CD4-positive, alpha-beta T cell (primary cell): ENCODE measurements at places on chromosomes 1 and 21. TPM values are rescaled to one million over a fixed set of nuclear protein-coding genes. Genes with fewer than 3 reads are reported as not detected.

DNA sequence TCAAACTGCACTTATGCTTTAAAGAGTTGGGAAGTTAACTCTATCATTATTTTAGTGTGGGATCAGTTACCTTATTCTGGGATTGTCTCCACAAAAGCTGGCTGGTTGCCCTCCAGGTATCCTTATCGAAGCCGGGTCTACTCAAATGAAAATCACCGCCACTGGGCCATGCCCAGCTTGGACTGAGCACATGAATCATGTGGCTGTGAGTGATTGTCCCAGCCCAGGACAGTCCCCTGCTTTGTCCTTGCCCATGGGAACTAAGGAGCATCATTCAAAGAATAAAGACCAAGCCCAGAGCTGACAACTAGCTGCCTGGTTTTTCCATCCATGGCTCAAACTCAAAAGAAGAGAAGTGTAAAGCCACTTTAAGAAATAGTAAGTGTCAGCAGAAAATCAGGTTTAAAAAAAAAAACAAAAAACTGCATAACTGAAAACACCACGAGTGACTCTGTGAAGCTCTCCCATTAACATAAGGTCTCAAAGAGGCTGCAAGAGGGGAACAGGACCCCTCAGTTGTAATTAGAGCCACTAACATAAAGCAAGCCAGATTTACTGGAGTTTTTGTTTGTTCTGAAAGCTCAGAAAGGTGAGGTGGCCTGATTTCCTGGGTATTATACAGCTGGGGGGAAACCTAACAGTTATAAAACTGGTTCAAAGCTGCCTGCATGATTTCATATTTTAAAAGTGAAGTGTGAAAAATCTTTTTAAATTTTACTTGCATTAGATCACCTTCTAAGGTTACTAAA is 91.5 kb downstream of the KIF14 start:
- H3K27ac ChIP-seq, result no peak overlapping the region
- no peak for DNase-seq
- no peak overlapping the region for H3K4me3 ChIP-seq
- peaks cover 34% of the 10 kb centered on the region for H3K4me1 ChIP-seq
- H3K27me3 ChIP-seq, result no peaks in the 10 kb centered on the region

DNA sequence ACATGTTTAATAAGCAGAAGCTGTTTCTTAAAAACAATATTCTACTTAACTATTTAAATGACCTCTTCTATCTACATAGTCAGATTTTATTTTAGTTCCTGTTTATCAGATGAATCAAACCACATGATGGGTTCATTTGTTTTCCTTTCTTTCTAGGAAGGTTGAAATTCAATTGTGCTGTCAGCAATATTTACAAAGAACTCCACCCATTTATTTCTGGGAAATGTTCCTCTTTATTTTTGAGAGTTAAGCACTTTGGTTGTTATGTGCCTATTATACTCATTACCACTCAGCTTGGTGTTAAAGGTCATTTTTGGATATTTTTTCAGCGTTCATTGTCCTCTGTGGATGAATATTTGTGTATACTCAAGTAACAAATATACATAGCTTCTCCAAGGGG is 84.9 kb downstream of the C4BPA start:
- H3K4me3 ChIP-seq, result no peak overlapping the region
- H3K27me3 ChIP-seq, result no peaks in the 10 kb centered on the region
- no peaks in the 10 kb centered on the region for H3K4me1 ChIP-seq
- H3K27ac ChIP-seq, result no peak overlapping the region

- peaks cover 89% of the 10 kb centered on the region for H3K36me3 ChIP-seq
- no peaks in the 10 kb centered on the region for H3K27me3 ChIP-seq
- no peak for DNase-seq
Measured at GRCh38 chr1:155673003-155673402, 15.6 kb downstream of the YY1AP1 start.

- H3K4me3 ChIP-seq, result no peak overlapping the region
- no peaks in the 10 kb centered on the region for H3K36me3 ChIP-seq
- no peaks in the 10 kb centered on the region for H3K4me1 ChIP-seq
- no peak overlapping the region for H3K27ac ChIP-seq
Measured at GRCh38 chr1:168774241-168774640, 45.2 kb upstream of the DPT start.

- no peak overlapping the region for H3K4me3 ChIP-seq
- peaks cover 80% of the 10 kb centered on the region for H3K36me3 ChIP-seq
- no peak for DNase-seq
- no peak overlapping the region for H3K27ac ChIP-seq
Measured at GRCh38 chr1:244849189-244849866, 13.9 kb downstream of the COX20 start.

DNA sequence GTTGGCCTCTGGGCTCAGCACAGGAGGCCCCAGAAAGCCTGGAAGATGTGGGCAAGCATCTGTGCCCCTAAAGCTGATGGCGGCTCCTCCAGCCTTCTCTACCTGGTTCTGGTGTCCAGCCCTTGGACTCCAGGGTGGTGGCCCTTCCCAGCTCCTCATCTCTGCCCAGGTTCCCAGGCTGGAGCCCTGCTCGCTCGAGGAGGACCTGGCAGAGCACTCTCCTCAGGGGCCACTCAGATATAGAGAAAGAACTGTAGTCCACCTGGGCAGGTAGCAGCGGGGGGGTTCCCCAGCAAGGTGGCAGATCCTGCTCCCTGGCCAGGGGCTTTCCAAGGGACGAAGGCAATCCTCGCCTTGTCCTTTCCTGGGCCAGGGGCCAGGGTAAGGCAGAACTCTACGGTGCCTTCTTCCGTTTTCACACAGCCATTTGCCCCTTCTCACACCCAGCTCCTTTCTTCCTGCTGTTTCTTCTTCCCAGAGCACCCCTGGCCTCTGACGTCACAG is 18.9 kb downstream of the WNT4 start:
- H3K4me1 ChIP-seq, result no peaks in the 10 kb centered on the region
- no peak overlapping the region for H3K27ac ChIP-seq
- no peak for DNase-seq
- no peaks in the 10 kb centered on the region for H3K27me3 ChIP-seq
- H3K4me3 ChIP-seq, result no peak overlapping the region
- peaks cover 8% of the 10 kb centered on the region for H3K36me3 ChIP-seq

DNA sequence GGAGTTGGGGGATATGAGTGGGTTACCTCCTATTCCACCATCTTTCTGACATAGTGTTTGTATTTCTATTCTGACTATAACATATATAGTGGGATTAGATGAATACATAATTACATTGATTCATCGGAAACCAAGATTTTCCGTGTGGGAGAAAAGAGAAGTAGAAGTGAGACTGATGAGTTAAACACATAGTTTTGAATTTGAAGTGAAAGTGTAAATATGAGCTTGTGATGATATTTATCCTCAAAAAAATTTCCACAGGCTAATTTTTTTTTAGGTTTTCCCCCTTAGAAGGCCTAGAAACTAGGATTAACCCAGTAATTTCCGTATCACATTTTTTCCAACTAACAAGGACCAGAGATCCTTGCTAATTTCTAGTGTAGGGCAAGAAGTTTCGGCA is 6.9 kb downstream of the CD1B start:
- no peak overlapping the region for H3K4me3 ChIP-seq
- H3K4me1 ChIP-seq, result no peaks in the 10 kb centered on the region

DNA sequence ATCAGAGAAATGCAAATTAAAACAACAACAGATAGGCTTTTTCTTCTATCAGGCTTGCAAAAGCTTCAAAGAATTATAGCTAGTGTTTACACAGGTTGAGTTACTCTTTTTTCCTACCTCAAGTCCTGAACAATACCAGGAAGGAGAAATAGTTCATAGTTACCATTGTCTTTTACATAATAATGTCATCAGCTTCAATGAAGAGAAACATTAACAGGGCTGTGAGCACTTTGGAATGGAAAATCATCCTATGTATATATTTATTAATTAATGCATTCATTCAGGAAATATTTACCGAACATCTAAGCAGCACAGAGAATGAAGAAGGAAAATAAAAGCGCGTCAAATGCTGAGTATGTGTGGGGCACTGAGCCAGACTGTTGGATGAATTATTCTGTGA is 197.3 kb downstream of the ZBTB18 start:
- no peak overlapping the region for H3K4me3 ChIP-seq
- no peaks in the 10 kb centered on the region for H3K36me3 ChIP-seq
- peaks cover 2% of the 10 kb centered on the region for H3K4me1 ChIP-seq
- no peaks in the 10 kb centered on the region for H3K27me3 ChIP-seq

The PROX1 gene
- not detected for total RNA-seq

- peaks cover 10% of the 10 kb centered on the region for H3K27me3 ChIP-seq
- no peak within 1 kb of the TSS for H3K4me3 ChIP-seq
- no peak within 1 kb of the TSS for H3K27ac ChIP-seq
- H3K36me3 ChIP-seq, result no peaks in the 10 kb centered on the region
Measured at GRCh38 chr1:162412002-162412401, at the start of gene SH2D1B. SH2D1B (minus strand) TSS chr1:162412136; CDS start chr1:162412016, 120 bp downstream.

DNA sequence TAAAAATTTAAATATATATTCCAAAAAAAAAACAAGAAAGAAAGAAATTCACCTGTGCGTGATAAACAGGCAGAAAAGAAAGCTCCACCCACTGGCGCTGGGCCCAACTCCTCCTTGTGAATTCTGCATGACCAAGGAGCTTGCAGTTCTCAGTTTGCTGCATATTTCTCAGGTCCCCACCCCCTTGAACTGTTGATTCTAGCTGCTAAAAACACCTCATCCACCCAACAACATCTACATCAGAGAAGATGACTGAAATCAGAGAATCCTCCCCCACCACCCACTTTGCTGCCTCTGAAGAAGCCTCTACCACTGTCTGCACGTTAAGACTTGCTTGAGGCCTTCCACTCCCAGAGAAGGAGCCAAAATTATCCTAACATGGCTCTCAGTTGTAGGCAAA is 104.8 kb downstream of the RGS2 start:
- no peak overlapping the region for H3K27ac ChIP-seq
- no peaks in the 10 kb centered on the region for H3K27me3 ChIP-seq
- DNase-seq, result no peak
- no peaks in the 10 kb centered on the region for H3K4me1 ChIP-seq
- H3K36me3 ChIP-seq, result no peaks in the 10 kb centered on the region
- H3K4me3 ChIP-seq, result no peak overlapping the region

GRCh38 chr1:21669258-21670058 is at the start of gene RAP1GAP:
RAP1GAP (minus strand) TSS chr1:21669357; CDS start chr1:21620032, 49,325 bp downstream.
- no peak within 1 kb of the TSS for H3K27ac ChIP-seq
- H3K36me3 ChIP-seq, result no peaks in the 10 kb centered on the region
- peaks cover 36% of the 10 kb centered on the region for H3K27me3 ChIP-seq
- peaks cover 25% of the 10 kb centered on the region for H3K4me1 ChIP-seq
- H3K4me3 ChIP-seq, result peak within 1 kb of the TSS; percentile 51
